Nucleus accumbens (tissue), 56 donors: ENCODE measurements at places on chromosomes 6 and 20.

- no peak for DNase-seq
Measured at GRCh38 chr20:63898882-63899558, 4.1 kb downstream of the DNAJC5 start.

GRCh38 chr6:36128073-36128472 lies 2.2 kb upstream of the MAPK13 start:
- no peak for DNase-seq

DNA sequence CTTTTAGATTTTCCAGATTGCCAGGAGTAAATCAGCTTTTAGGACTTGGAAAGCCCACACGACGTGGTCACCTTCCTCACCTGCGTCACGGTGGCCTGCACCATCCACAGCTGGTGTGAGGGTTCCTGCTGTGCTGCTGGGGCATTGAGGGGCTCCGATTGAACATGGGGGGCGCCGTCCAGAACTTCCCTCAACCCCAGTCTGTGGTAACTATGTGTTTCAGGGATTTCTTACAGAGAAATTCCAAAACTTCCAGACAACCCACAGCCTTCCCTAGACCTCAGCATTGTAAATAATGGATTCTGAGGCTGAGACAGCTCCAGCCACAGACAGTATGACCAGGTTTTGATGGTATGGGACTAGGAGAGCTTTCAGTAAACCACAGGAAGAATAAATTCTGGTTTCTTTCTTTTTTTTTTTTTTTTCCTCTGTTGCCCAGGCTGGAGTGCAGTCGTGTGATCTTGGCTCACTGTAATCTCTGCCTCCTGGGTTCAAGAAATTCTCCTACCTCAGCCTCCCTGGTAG lies 46.7 kb upstream of the IRF4 start:
- no peak for DNase-seq

- DNase-seq, result no peak
Measured at GRCh38 chr6:35096129-35096862, 44.8 kb downstream of the TCP11 start.

GRCh38 chr20:10715035-10715434 lies 41.2 kb upstream of the JAG1 start:
- DNase-seq, result no peak

DNA sequence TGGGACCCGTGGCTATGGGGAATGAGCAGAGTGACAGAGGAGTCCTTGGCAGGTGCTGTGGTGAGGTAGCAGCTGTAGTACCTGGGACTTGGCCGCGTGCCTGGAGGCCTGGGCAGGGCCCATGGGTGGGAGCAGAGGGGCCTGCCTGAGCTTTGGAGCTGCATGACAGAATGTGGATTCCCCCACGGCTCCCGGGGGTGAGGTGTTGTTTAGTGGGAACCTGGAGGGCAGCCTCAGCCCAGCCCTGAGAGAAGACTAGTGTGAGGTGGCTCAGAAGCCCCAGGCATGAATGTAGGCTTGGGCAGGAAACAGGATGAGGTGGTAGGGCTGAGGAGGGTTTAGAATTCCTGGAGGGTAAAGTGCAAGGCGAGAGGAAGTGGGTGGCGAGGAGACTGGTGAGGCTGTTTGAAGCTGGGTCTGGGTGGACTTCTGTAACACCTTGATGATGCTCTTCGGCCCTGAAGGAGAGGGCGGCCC lies 86.5 kb upstream of the SCP2D1 start:
- no peak for DNase-seq

DNA sequence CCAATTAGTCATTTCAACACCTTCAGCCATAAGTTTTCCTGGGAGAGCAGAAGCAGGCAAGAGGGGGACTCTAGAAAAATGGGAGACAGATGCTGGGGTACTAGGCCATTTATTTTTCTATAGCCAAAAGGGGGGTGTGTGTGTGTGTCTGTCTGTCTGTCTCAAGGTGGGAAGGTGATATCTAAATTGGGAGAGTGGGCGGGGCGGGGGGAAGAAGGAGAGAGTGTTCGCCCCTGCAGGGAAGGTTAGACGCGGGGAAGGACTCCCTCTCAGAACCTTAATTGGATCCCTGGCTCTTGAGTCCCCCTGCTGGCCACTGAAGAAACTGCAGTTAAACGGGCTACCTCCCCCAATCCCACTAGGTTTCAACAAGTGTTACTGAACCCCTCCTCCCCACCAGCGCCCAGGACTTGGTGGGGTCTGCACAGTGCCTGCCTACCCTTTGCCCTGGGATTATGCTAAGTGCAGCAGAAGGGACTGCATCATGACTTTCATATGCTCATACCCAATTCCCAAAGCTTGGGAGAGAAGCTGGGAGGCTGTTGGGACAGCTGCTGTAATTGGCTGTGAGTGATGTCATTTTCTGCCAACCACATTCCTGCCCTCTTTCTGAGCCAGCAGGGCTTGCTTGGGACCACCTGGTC lies 45.8 kb downstream of the FOXP4 start:
- DNase-seq, result peak; percentile 77

DNA sequence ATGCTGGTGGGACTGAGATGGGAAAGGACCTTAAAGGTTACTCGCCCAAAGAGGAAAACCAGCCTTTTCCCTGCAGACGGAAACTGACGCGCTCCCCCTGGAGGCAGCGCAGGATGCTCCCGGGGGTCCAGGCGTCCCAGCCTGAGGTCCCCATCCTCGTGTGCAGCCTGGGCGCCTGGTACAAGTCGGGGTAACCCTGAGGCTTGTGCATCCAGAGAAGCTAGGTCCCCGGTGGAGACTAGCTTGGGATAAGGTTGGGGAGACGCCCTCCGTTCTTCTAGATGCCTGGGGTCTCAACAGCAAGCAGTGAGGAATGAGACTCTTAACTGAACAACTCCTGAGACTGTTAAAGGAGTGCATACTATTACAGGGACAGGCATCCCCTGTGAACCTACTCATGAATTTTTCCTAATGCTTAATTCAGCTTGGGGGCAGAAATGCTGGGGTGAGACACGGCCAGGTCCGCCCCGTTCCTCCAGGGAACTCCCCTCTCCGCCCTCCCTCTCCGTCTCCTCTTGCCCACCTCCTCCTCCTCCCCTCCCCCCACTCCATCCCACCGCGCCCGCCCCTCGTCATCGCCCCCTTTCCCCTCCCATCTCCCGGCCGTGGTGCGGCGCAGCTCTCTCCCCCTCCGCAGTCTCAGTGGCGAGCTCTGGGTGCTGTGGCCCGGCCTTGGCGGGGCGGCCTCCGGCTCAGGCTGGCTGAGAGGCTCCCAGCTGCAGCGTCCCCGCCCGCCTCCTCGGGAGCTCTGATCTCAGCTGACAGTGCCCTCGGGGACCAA lies at the start of gene PRSS35:
Gene PRSS35, plus strand, starts transcription at position 634 of the 781 bp plus-strand sequence. CDS start 10,908 bp downstream, outside the sequence.
- peak; percentile 52 for DNase-seq

DNA sequence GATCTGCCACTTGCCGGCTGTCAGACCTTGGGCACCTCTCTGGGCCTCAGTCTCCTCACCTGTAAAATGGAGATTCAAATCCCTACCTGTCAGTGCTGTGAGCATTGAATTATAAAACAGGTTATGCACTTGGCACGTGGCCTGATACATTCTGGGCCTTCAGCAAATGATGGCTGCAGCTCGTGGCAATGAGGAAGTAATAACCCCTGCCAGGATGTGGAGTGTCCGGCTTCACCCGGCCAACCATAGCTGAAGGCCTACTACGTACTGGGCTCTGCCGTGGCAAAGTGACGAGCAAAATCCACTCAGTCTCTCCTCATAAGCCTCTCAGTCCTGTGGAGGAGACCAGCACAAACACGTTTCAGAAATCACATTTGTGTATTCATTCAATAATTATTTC lies 10.9 kb upstream of the VSTM2L start:
- DNase-seq, result no peak

GRCh38 chr6:31128093-31128676 lies 7.9 kb upstream of the CDSN start:
- DNase-seq, result no peak

DNA sequence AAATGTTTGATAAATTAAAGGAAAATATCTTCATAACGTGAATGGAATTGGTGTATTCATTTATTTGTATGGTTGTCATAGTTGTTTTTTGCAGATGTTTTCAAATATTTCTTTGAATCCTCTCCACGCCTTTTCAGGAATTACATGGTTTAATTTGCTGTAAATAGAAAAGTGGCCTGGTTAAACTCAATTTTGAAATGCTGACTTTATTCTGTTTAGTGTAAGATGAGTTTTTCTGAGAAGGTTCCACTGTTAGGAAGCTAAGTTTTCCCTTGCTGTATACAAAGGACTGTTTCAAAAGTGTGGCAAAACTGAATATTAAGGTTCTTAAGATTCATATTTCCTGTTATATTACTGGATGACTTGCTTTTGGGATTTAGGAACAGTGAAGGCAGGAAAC lies 503 bp upstream of the ZC2HC1B start:
- no peak for DNase-seq

DNA sequence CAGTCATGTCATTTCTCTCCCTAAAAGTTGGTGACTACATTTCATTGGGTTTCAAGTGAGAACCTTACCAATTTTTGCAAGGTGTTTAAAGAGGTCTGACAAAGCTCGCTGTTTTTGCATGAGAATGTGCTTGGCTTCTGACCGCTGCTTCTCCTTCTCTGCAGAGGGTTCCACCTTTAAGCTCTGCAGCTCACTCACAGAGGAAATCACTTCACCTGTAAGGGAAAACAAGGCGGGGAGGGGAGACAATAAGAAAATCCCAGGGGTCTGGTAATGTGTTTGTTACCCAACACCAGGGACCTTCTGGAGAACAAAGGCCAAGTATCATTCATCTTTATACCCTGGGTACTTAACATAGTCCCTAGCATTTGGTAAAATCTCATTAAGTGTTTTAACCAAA lies 40.0 kb upstream of the LYRM2 start:
- no peak for DNase-seq

- no peak for DNase-seq
Measured at GRCh38 chr6:31971279-31971992, 502 bp downstream of the DXO start.

DNA sequence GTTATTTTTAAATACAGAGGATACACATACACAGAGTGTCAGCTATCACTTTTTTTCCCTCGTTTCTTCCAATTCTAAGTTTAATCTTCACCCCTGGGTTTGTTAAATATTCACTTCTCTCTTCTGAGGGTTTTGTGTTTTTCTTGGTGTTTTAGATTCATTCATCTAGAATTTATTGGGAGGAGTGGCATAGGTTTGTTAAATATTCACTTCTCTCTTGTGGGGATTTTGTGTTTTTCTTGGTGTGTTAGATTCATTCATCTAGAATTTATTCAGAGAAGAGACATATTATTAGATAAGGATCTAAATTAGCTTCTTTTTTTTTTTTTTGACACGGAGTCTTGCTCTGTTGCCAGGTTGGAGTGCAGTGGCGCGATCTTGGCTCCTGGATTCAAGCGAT lies 3.9 kb downstream of the GTF2H5 start:
- no peak for DNase-seq

DNA sequence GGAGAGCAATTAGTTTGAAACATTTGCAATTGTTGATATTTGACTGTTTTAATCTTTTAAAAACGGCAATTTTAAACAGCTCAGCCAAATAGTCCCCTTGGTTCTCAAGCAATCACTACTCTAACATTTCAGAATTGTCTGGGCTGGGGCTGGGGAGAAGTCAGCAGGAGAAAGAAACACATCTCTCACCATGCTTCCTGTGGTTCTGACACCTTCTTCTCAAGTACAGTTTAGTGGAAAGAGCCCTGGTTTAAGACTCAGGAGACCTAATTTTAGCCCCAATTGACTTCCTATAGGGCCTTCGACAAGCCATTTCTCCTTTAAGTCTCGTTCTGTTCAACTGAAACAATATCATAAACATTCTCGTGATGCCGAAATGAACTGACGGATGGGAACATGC lies 168.4 kb upstream of the CDYL start:
- no peak for DNase-seq

DNA sequence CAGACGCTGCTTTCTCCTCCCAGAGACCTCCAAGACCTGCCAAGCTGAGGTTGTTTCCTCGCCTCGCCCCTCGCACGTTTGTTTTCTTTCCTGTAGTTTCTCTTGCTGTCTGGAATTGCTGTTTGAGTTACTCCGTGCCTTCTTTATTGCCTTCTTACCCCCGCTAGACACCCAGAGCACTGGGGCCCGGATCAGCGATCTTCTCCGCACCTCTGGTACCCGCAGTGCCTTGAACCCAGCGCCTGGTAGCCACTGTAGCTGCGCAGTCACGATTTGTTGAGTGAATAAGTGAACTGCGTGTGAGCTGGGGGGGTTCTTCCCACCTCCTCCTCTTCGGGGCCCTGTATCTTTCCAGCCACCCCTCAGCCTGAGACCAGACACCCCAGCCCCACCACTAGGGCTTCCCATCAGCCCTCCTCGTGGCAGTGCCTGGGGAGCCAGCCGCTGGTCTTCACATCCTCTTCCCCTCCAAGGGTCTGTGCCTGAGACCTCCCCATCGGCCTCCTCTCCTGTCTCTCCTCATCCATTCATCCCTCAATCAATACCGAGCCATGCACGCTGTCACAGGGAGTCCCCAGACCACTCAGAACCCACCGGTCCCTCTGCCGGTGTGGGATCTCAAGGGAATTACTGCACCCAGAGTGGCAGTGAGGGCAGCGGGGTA lies 849 bp upstream of the BMP7 start:
- DNase-seq, result no peak

DNA sequence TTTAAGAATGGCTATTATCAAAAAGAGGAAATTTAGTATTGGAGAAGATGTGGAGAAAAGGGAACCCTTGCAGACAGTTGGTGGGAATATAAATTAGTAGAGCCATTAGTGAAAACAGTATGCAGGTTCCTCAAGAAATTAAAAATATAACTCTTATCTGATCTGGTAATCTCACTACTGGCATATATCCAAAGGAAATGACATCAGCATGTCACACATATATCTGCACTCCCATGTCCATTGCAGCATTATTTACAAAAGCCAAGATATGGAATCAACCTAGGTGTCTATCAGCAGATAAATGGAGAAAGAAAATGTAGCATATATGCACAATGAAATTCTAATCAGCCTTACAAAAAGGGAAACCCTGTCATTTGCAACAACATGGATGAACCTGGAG lies 2.6 kb downstream of the SIRPG start:
- no peak for DNase-seq

GRCh38 chr6:134882426-134883038 lies 67.4 kb downstream of the ALDH8A1 start:
- peak; percentile 26 for DNase-seq

DNA sequence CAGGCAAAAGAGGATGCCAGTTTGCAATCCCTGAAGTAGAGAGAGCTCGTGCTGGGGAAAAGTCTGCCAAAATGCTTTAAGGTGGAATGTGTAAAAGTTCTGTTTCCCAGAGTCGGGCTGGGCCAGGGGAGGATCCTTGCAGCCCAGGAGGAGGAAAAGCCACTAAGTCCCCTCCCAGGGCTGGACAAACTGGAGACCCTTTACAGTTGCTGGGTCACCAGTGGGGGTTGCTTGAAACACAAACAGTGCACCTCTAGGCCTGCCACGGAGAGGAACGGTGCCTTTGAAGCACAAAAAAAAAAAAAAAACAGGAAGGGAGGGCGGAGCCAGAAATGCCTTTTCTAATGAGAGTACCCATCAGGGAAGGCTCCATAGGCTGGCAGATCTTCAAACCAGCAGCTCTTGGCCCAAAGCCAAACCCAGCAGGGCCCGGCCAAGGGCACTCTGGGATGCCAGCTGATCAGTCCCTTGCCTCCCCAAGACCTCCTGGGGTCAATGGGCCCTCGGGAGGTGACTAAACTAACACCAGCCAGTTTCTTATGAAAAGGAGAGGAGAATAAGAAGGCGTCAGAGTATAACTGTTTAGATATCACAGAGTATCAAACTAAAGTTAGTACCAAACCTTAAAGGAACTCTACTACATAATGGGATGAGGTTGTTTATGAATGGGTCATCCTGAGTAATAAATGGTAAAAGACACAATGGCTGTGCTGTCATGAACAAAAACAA lies 23.7 kb downstream of the HLA-A start:
- peak; percentile 74 for DNase-seq
